ENCODE measurements at places on chromosomes 5 and 9.
A peak's percentile ranks its signal among the peaks of the same experiment; 100 is the strongest.

DNA sequence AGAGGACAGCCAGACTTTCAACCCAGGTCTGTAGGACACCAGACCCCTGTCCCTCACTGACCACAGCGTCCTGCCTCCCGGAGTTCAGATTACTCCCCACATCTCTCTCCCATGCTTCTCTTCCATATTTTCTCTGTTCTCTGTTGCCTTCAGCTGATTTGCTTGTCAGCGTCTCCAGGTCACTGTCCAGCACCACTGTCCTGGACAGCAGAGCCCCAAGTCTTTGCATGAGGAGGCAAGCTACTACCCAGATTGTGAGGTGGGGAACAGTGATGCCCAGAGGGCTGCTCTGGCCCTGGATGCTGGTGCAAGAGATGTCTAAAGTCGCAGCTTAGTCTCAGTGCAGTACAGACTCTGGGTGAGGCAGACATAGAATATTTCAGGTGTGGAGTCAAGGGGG is 48.0 kb upstream of the C5orf58 start:
- DNase-seq = no peak

DNA sequence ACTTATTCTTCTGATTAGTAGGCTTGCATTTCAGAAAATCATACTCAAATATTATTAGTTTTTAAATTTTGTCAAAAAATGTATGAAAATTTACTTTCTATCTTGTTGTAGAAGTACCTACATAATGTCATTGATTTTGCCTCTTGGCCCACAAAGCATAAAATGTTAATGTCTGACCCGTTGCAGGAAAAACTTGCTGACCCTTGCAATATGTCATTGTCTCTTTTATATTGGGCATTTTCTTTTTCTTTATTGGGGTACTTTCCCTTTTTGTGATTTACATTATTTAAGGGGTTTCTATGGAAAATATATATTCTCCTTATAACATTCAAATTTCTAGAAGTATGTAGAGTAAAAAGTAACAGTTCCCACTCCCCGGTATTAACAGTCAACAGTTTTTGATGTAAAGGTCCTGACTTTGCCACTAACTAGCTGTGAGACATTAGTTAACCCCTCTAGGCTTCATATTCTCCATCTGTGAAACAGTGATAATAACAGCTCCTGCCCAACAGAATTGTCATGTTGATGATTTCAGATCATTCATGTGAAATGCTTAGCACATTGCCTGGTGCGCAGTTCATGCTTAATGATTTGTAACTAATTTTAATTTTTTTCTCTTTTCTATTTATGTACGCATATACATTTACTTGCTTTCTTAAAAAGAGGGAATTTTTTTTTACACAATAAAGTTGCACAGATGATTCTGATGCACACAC is 243.2 kb downstream of the ARHGAP26 start:
- no peak for DNase-seq

GRCh38 chr5:144086295-144086694 is 84.2 kb downstream of the YIPF5 start:
- DNase-seq = no peak

GRCh38 chr9:11128156-11128555 is 515.4 kb upstream of the PTPRD start:
- DNase-seq = no peak

DNA sequence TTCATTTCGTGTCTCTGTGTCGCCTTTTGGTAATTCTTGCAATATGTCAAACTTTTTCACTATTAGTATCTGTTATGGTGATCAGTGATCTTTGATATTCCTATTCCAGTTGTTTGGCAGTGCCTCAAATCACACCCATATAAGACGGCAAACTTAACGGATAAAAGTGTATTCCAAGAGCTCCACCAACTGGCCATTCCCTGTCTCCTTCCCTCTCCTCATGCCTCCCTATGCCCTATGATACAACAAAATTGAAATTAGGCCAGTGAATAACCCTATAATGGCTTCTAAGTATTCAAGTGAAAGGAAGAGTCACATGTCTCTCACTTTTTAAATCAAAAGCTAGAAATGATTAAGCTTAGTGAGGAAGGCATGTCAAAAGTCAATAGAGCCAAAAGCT is 74.8 kb downstream of the CDK5RAP2 start:
- no peak for DNase-seq

DNA sequence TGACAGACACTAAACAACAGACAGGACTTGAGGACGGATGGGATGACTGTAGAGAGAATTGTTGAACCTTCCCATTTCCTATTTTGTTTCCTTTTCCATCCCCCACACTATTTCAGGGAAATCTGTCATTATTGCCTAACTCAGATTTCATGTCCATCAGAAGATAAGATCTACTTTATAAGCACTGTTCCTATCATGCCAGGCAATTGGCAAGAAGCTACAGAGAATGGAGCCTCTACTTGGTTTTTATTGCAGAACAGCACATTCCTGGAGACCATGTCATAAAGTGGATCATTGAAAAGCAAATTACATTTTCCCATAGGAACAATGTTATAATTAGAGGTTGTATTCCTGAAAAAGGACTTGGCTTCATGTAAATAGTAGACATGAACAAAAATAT is 173.7 kb upstream of the KIF2A start:
- DNase-seq = no peak

GRCh38 chr9:99000476-99001395 is 57.0 kb downstream of the COL15A1 start:
- peak; percentile 77 for DNase-seq

DNA sequence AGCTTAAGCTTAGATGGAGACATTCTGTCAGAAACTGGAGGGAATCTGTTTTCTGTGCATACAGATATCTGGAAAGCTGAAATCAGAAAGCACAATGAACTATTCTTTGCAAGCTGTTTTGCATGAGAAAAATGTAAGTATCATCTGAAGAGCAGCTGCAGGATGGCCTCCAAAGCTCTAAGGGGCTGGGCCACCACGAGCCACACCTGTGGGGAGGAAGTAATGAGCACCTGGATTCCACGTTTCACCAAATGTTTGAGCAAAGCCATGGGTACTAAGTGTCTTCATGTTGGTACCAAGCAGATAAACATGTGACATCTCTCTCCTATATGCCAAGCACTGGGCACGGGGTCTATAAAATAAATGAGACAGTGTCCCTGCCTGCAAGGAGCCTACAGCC is 199.3 kb downstream of the TTLL11 start:
- no peak for DNase-seq

DNA sequence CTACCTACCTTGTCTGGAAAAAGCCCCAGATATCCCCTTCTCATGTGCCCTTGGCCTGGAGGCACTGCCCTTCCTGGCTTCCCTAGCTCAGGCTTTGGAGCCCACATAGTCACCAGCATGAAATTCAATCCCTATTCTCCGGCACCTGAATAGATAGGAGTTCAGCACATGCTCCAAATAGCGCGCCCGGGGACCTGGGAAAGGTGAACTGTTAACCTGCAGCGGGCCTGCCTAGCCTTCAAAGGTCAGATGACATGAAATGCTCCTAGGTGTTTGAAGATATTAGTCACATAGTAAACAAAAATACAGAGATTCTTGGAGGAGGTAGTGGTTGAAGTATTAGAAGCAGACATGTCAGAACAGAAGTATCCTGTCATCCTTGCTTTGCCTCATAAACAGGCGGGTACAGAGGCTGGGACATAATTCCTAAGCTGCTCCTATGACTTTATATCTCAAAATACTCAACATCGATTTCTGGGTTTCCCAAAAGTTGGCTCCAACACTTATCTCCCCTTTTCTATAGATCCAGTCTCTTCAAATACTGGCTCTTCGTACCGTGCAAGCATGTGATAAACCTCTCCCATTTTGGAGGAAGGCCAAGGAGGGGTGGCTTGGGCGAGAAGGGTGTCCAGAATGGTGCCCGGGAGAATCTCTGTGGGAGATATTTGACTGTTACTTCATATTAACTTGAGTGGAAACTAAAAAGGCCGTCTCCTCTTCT is 88.0 kb upstream of the ANKH start:
- DNase-seq = no peak

GRCh38 chr5:89270901-89271300 is 387.9 kb upstream of the MEF2C start:
- no peak for DNase-seq

GRCh38 chr5:32193591-32193990 is 19.5 kb upstream of the GOLPH3 start:
- DNase-seq = no peak
